ENCODE measurements at places on chromosomes 3 and 15.

GRCh38 chr3:179181021-179181472, 32.9 kb downstream of the PIK3CA start:
- no peak for DNase-seq

DNA sequence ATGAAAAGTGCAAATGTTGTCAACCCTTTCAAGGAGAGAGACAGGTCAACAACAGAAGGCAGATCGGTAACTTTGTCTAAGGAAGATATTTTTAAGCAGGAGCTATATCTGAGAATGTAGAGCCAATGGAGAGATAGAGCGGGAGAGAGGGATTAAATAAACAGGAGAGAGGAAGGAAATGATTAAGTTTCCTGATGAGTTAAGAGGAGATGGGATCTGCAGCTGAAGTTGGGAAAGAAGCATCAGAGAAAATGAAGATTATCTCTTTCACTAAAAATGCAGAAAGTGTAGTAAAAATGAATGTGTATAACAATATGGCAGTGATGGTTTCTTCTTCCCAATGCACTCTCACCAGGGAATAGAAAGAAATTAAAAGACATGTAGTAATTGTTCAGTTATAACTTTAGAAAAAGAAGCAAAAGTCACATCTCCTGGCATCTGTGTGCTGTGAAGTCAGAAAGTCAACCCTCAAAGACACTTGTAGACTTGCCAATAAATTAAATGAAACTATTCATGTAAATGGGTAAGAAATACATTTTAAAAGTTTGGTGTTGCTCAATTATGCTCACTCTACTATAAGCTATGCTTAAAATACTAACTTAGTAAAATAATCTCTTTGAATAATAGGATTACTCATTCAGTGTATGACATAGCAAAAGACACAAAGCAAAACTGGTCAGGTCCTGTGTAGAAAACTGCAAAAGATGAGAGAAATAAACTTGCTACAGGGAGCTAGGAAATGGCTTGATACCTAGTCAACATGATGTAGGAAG, 264.6 kb downstream of the ZIC4 start:
- DNase-seq, result no peak

GRCh38 chr3:46923559-46924350, 46.2 kb downstream of the PTH1R start:
- DNase-seq, result peak; percentile 36

DNA sequence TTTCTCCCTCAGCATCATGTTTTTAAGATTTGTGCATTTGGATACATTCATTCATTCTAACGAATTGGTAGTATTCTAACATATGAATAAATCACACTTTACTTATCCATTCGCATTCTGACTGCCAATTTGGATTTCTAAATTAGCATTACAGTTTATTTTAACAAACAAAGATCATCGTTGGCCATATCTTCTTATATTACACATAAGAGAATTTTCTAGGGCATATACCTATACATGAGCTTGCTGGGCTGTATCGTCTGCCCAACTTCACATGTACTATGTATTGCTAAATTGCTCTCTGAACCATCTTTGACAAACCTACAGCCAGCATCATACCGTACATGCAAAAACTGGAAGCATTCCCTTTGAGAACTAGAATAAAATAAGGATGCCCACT, 265.8 kb upstream of the PPP2R3A start:
- no peak for DNase-seq

DNA sequence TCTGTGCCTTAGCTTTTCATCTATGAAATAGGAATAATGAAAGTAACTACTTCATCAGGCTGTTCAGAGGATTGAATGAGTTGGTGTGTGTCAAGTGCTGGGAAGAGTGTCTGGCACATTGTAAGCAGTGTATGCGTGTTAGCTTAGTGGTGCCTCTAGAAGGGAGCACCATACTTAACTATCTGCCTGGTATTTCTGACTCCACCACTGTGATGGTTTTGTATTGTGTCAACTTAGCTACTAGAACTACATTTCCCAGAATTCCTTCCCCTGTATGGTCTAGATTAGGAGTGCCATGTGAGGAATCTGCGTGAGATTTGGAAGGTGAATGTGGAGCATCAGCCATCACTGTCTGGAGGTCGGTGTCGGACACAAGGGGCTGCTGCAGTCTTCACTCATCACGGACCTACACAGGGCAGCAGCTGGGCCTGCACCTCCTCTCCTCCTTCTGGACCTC, 115.4 kb upstream of the GALNT15 start:
- DNase-seq, result no peak

DNA sequence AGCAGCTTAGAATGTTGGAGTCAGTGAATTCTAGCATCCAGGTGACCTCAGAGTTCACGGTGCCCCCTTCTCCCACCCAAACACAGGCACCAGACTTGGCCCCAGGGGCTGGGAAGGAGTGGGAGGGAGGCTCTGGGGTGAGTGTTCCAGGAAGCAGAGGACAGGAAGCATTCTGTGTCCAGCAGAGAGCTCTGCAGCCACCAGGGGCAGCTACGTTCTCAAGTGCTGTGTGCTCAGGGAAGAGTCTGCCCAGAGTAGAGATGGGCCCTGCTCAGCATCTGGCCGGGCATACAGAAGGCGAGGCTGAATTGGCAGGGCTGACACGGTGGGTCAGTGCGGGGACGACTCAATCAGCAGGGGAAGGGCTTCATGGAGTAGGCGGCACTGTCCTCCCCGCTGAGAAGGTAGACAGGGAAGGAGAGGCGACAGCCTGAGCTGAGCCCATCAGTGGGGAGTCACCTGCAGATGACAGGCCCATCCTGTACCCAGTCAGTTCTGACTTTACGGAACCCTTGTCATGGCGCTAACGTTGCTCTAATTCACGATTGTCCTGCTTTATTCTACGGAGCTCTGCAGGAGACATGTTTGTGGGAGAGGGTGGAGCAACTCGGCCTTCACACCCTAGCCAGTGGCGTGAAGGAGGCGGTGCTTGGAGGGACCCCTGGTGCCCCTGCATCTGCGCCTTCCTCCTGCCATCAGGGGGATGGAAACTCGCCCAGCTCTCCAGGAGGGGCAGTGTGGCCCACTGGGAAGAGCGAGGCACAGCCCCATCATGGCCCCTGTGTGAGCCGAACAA, 82.2 kb downstream of the C3orf70 start:
- peak; percentile 17 for DNase-seq

GRCh38 chr3:69080233-69080920, at the start of gene UBA3:
UBA3 (minus strand) TSS chr3:69080365; CDS start chr3:69080353, 12 bp downstream.
- DNase-seq, result peak; percentile 91
